Cardiac septum (tissue), 1 donor: ENCODE measurements at places on chromosomes 16 and 17. TPM values are rescaled to one million over a fixed set of nuclear protein-coding genes. Genes with fewer than 3 reads are reported as not detected.
A peak's percentile ranks its signal among the peaks of the same experiment; 100 is the strongest.

DNA sequence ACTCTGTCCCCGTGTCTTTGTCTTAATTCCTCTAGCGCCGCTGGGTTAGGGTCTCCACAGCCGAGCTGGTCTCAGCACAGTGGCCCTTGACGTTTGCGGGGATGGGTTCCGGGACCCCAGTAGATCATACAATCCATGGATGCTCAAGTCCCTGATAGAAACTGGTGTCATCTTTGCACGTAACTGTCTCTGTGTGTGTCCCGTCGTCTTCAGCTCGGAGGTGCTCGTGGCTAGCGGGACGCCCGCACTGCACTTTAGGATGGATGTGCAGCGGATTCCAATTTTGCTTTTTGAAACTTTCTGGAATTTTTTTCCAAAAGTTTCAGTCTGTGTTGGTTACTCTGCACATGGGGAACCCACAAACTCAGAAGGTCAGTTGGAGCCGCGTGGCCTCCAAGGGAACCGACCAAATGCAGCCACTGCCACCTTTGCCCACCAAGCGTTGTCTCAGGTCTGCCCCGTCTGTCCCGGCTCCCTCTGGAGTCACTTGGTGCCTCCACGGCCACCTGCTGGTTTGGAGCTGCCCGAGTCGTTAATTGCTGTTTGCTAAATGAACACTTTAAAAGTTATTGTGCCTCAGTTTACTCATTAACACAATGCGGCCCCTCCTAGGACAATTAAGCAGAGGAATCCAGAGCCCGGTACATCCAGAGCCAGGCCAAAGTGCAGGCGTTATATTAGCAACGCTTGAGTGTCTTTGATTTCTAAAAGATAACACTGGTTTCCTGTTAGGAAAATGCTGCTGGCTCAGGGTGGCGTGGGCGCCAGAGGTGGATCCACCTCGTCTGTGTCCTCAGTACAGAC is 5.3 kb upstream of the DPEP1 start:
- no peak for DNase-seq

The FOXL1 gene
- 1.2 TPM for total RNA-seq

GRCh38 chr17:81364278-81365147 is 30.7 kb upstream of the BAHCC1 start:
- no peak for DNase-seq

The CD300LG gene
- 13.7 TPM for total RNA-seq

DNA sequence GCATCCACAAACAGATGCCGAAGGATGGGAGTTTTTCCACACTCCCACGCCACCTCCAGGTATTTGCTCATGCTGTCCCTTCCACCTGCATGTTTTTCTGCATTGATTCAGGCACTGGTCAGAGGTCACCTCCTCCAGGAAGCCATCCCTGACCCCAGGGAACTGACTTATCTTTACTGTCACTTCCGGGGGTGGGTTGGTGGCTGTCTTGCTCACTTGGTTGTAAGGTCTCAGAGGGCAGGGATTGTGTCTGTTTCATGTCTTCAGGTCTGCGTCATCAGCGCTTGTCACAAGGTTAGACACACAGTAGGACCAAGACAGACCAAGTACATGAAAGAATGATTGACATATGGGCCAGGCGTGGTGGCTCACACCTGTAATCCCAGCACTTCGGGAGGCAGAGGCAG is 1.9 kb upstream of the IL4R start:
- peak; percentile 33 for DNase-seq

DNA sequence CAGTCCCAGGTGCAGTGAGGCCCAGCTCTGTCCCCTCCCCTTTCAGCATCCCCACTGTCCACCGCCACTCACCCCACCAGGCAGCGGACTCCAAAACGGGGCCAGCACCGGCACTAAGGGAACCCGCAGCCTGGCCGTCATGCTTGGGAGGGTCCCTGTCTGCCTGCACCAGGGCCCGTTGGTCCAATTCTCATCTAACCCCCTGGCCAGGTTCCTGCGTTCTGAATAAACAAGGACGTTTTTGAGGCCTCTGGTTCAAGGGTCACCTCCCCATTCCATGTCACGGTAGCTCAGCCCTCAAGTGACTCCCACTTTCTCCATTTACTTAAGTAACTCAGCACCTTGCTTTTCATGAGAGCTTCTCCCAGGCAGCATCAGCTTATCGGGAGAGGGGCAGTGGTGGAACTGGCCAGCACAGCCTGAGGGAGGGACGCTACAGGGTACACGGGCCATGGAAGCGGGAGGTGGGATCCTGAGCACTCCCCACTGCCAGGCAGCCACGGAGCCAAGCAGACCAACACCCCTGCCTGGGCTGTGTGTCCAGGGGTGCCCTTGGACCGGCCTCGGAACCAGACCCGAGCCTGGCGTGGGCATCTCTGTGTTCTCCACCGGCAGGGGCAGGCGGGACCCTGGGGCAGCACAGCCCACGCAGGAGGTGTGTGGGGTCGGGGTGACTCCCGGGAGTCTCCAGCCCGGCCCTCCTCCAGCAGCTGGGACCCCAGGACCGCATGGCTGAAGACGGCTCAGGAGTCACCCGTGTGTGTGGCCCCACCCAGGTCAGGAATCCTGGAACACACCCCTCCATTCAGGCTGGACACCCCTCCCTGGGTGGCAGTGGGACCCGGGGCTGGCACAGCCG is 74.9 kb upstream of the GNG13 start:
- DNase-seq = no peak

GRCh38 chr17:80453998-80454556 is 22.3 kb downstream of the NPTX1 start:
- no peak for DNase-seq

The ABCC1 gene
- total RNA-seq = 16.6 TPM

GRCh38 chr17:27352448-27353032 is 58.6 kb downstream of the WSB1 start:
- no peak for DNase-seq

- no peak for DNase-seq
Measured at GRCh38 chr16:84597931-84598351, 19.9 kb downstream of the COTL1 start.

DNA sequence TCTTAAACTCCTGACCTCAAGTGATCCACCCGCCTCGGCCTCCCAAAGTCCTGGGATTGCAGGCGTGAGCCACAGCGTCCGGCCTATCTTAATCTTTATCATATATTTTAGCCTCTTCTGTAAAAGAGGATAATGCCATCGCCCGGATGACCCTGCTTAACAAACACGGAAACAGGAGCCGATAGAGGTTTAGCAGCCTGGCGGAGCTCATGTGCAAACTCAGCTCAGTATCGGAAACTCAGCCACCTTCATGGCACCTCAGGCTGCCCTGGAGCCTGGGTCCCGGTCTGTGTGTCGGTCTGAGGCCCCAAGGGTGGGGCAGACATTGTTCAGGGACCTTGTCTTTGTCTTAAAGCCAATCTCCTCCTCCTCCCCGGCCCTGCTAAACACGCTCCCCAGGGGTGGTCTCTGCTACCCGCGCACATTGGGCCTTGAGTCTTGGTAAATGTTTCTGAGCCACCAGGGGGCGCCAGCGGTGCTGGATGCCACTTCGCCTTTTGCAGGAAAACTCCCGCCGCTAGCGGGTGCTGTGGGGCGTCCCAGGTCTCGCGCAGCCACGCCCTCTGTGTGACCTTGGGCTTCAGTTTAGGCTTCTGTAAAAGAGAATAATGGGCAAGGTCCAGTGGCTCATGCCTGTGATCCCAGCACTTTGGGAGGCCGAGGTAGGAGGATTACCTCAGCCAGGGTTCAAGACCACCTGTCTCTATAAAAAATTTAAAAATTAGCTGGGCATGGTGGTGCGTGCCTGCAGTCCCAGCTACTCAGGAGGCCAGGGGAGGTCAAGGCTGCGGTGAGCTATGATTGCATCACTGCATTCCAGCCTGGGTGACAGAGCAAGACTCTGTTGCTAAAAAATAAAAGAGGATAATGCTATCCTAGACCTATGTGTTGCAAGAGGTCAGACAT is 2.7 kb downstream of the CETP start:
- peak; percentile 96 for DNase-seq

GRCh38 chr17:43714465-43715149 is 44.0 kb downstream of the SOST start:
- no peak for DNase-seq

The SCPEP1 gene
- total RNA-seq = 45.6 TPM

The ABCC12 gene
- total RNA-seq = not detected

DNA sequence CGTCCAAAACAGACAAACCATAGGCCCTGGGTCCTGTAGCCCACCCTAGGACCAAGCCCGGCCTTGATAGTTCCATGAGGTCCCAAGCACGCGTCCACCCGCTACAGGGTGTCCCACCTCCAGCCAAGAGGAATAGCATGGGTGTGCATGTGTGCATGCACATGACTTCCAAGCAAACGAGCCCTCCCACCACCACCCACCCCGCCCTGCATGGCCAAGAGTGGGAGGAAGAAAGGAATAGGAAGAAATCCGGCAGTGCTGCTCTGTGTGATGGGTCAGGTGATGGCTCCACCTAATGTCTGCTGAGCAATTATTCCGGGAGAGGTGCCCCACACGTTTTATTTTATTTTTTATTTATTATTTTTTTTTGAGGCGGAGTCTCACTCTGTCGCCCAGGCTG is 184.6 kb downstream of the ZNF423 start:
- no peak for DNase-seq

DNA sequence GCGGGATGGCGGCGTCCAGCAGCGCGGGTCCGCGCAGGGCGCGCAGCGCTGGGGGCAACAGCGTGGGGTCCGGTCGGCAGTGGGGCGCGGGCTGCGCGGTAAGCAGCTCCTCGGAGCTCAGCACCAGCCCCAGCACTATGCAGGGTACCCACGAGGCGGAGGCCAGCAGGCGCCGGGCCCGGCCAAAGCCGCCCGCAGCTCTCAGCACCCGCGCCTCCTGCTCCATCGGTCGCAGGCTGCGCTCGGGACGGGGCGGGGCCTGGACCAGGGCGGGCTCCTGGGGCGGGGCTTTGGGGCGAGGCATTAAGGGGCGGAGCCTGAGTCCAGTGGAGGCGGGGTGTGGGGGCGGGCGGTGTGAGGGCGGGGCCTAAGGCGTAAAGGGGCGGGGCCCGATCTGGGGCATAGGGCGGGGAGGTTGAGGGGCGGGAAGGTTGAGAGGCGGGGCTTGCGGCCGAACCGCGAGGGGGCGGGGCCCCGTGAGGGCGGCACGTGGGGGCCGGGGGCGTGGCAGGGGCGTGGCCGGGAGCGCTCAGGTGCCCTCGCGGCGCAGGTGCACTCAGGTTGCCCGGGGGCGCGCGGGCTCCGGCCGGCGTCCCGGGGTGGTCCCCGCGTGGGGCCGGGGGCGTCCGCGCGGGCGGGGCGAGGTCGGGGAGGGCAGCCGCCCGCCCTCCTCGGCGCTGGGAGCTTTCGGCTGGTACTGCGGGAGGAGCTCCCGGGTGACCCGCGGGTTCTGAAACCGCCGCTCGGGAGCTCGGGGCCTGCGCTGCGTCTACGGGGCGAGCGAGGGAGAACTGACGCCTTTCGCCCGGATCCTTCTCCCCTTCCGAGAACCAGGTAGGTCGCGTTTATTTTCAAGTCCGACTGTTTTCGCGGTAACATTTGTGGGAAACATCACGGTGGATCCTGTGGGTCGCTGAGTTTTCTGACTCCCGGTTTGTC is 1.4 kb upstream of the SLC22A31 start:
- DNase-seq = peak; percentile 86

GRCh38 chr16:67241008-67241900 is 6.0 kb downstream of the FHOD1 start:
- peak; percentile 84 for DNase-seq

GRCh38 chr16:69270395-69270794 is 40.8 kb upstream of the VPS4A start:
- DNase-seq = no peak

The GRAPL gene
- total RNA-seq = 1.7 TPM

GRCh38 chr17:7293816-7294613 is 424 bp downstream of the YBX2 start:
- DNase-seq = no peak

The PRSS33 gene
- not detected for total RNA-seq
